ENCODE measurements at places on chromosomes 6 and 20.

- peak; percentile 51 for DNase-seq
These were observed 49.9 kb downstream of the BMP5 start for GRCh38 chr6:55825402-55826051.

GRCh38 chr6:53741034-53741823, 53.6 kb upstream of the LRRC1 start:
- DNase-seq: no peak

GRCh38 chr6:92201618-92202017, 1217.7 kb downstream of the EPHA7 start:
- DNase-seq: no peak

DNA sequence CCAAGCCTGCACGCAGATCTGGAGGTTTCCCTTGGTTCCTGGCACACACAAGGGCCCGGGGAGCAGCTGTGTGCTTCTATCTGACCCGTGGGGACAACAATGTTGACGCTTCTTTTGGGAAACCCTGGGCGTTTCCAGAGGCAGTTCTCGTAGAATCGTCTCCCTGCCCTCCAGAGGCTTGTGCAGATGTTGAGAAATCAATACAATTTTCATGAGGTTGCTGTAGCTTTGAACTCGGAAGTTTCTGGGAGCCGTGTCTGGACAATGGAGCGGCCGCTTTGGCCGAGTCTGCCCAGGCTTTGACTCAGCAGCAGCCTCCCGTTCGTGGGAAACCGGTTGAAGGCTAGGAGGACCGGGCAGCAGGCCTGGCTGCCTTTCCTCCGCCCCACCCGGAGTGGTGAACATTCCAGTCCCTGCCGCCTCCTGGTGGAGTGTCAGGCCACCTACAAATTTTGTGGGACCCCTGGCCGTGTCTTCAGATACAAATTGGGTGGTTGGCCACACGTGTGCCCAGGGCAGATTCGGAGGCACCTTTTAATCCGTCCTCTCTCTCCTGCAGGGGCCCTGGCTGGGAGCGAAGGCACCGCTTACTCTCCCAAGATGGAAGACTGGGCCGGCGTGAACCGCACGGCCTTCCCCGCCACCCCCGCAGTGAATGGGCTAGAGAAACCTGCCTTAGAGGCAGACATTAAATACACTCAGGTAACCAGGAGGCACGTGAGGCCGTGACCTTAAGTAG, 2.7 kb downstream of the PAX1 start:
- DNase-seq: no peak

DNA sequence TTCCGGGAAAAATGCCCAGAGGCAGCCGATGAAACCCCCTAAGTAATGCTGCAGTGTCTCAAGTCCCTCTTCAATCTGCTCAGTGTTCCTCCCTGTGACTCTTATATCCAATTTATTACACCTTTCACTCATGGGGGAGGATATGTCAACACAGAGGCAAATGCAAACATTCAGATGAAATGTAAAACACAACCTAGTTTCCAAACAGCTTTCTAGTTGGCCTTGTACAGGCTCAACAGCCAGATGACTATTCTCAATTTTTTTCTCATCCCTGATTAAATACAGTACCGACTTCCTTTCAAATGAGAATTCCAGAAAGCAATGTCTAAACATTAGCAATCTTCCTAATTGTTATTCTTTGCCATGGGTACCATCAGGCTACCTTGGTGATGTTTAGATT, 65.0 kb downstream of the BLOC1S5 start:
- DNase-seq: no peak

- peak; percentile 15 for DNase-seq
These were observed 6.5 kb upstream of the UQCC2 start for GRCh38 chr6:33717934-33718455.

GRCh38 chr6:30670760-30671527, 1.9 kb downstream of the DHX16 start:
- DNase-seq: no peak

DNA sequence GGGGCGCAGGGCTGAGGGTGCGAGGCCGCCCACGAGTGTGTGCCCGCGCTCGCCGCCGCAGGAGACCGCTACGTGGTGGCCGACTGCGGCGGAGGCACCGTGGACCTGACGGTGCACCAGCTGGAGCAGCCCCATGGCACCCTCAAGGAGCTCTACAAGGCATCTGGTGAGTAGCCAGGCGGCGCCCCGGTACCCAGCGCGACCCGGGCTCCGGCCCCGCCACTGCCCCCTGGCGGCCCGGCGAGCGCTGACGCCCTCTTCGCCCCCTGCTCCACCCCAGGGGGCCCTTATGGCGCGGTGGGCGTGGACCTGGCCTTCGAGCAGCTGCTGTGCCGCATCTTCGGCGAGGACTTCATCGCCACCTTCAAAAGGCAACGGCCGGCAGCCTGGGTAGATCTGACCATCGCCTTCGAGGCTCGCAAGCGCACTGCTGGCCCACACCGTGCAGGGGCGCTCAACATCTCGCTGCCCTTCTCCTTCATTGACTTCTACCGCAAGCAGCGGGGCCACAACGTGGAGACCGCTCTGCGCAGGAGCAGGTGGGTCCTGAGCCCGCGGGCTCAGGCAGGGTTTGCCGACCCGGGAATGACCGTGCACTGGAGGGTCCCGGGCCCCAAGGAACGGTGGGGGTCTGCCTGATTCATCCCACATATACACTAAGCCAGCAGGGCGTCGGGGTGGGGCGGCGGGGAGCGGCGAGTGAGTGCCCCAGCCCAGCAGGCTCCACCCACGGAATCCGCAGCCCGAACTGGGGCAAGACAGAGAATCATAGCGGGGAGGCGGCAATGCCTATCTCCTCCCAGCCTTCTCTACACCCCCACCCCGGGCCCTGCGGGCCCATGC, 17.4 kb downstream of the HSPA12B start:
- DNase-seq: no peak
